ENCODE measurements at places on chromosomes 11 and 22.

DNA sequence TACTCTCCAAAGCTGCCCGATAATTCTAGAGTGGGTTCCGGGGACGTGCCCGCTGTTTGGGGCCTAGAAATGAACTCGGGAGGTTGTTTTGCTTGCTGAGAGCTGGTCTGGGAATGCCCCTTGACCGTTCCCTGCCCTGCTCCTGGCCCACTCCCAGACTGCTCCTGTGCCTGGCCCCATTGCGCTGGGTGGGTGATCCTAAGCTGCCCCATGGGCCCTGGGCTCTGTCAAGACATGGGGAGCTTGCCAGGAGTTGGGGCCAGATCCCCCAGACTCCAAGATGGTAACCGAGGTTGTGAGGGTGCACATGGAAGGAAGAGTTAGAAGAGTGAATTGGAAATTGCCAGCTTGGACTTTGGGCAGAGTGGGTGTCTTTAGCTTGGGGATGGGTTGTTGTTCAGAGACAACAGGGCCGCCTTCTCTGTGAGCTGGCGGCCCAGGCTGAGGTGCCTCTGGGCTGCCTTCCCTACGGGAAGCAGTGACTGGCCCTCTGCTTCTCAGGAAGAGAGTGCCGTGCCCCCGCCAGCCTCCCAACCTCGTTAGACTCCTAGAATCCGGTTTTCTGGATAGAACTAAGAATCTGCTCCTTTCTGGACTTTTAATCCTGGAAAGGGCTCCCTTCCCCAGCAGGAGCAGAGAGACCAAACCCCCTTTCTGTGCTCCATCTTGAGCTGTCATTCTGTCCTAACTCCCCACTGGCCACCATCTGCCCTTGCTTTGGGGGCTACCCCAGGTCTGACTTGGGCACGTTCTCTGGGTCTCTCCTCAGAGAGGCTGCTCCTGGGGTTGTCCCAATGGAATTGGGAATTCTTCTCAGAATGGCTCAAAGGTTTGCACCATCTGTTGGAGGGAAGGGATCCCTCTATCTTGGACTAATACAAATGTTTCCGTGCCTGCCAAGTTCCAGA is 1.8 kb downstream of the ST3GAL4 start:
- DNase-seq = no peak

DNA sequence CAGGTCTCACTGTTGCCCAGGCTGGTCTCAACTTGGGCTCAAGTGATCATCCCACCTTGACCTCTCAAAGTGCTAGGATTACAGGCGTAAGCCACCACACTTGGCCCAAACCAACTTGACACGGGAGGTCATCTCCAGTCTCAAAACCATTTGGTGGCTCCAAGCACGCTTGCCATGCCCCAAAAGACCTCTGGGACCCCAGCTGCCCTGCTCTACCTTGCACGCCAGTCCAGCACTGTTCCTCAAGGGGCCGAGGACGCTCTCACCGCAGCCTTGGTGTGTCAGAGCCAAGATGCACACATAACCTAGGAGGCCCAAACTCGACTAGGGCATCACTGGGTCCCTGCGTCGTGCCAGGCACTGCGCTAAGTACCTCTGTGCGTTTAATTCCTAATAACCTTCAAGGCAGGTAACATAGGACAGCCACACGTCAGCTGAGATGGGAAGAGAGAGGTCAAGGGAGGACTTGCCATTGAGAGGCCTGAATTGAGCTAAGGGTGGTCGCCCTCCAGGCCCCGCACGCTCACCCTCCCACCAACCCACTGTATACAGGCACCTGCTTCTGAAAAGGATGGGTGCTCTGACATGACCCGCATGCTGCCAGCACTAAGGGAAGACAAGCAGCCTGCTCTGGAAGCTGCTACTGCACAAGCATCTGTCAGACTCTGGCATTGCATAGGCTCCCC is 4.6 kb upstream of the GAS2L1 start:
- DNase-seq = no peak

- no peak for DNase-seq
These were observed 85.2 kb downstream of the RELT start for GRCh38 chr11:73461335-73461840.

GRCh38 chr22:37174964-37175363 is 13.1 kb downstream of the C1QTNF6 start:
- no peak for DNase-seq

- no peak for DNase-seq
These were observed 1.9 kb downstream of the SCYL1 start for GRCh38 chr11:65526744-65527143.
